ENCODE measurements at places on chromosomes 6 and 20.

DNA sequence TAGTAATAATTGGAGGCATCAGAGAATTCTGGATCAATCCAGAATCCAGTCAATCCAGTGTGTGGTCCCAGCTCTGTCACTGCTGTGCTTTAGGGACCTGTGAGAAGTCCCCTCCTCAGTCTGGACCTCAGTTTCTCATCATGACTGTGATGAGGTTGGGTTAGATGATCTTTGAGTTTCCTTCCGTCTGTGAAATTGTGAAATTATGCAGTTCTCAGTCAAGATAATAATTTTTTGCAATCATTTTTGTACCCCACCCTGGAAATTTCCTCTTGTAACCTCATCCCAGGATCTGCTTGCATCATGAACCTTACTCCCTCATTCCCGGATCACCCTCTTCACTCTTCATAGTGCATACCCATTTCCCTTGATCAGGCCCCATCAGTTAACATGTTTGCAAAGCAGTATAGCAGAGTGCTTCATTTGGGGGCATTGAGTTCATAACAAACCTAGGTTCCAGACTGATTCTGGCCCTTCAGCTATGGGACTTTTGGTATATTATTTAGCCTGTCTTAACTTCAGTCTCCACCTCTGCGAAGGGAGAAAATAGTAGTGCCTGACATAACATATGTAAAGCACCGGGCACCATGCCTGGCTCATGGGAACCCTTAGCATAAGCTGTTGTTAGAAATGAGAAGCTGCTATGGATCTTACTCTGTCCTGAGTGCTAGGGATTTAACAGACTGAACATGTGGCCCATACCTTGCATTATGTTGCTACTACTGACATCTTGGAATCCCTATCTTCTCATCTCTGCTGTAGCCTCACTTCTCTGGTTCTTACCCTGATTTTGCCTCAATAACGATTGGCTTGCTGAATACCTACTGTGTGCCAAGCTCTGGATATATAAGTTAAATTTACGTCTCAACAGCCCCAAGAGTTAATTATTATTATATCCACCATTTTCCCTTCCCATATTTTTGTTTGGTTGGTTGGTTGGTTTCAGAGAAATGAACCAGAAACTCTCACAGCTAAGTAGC lies 1.3 kb downstream of the ZNF76 start:
- DNase-seq = no peak
- peak overlapping the region; percentile 94 for H3K4me3 ChIP-seq
- H3K27me3 ChIP-seq = no peaks in the 10 kb centered on the region
- no peaks in the 10 kb centered on the region for H3K36me3 ChIP-seq

DNA sequence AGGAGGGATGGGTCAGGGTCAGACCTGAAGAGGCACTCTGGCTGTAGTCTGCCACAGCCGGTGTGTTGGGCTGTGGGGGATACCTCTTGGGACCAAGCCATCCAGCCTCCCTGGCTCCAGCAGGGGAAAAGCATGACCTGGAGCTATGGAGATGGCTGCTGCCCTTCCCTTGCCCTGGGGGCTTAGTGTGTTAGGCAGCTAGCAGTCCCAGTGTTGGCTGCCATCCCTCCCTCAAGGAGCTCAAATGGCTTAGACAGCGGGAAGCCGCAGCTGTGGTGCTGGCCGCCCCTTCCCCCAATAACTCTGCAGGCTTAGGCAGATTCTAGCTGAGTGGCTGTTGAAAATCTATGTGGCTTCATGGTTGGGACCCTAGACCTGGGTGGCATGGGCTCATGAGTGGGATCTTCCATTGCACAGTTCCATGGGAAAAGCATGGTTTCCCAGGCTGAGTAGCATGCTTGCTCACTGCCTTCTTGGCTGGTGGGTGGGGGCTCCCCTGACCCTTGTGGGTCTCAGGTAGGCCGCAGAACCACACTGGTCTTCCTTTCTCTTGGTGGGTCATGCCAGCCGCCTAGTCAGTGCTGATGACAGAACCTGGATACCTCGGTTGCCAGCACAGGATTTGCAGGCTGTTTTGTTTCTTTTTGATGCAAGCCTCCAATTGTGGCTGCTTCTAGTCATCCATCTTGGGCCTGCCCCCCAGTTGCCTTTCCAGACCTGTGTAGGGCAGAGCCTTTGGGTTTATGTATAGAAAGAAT lies 69.0 kb upstream of the AHI1 start:
- peaks cover 8% of the 10 kb centered on the region for H3K36me3 ChIP-seq
- H3K27ac ChIP-seq = peak overlapping the region; percentile 15
- H3K4me1 ChIP-seq = peaks cover 36% of the 10 kb centered on the region
- H3K4me3 ChIP-seq = no peak overlapping the region

DNA sequence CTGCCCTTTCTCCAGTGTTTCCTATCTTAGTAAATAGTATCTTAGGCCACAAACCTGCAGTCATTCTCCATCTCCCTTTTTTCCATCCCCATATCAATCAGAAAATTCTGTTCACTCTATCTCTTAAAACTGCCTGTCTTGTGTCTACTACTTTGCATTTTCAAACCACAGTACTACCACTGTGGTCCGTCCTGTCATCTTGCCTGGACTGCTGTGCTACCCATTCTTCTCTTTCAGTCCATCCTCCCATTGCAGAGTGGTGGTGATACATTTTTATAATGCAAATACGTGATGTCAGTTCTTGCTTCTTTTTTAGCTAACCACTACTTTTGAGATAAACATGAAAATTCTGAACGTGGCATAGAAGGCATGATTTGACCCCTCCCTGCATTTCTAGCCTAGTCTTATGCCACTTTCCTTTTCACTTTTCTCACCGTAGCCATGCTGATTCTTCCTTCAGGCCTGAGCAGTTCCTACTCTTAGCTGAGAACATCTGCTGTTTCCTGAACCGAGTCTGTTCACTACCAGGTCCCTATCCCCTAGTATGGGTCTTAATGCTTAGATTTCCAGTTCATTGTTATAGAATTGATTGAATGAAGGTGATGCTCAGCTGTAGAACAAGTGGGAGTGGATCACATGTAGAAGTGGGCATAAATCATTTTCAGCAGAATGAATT lies 13.8 kb downstream of the TBPL1 start:
- no peak for DNase-seq
- H3K36me3 ChIP-seq = peaks cover 3% of the 10 kb centered on the region
- no peak overlapping the region for H3K4me3 ChIP-seq
- peaks cover 57% of the 10 kb centered on the region for H3K4me1 ChIP-seq
- no peak overlapping the region for H3K27ac ChIP-seq

DNA sequence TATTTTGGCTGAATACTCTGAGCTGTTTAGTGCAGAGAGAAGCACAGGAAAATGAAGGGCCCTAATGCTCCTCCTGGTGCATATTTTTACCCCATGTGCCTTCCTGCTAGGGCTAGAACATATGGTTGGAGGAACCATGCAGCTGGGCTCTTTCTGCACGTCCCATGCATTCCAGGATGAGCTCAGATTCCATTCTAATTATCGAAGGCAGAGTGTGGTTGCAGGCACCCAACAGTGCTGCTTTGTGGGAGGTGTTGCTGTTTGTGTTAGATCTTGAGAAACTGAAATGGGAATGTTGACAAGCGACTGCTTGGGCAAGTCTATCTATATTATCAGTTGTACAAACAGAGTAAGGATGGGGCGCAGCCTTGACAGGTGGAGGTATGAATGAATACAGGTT lies 419.5 kb downstream of the DHX35 start:
- no peak for DNase-seq
- H3K4me1 ChIP-seq = no peaks in the 10 kb centered on the region
- no peaks in the 10 kb centered on the region for H3K27me3 ChIP-seq
- no peak overlapping the region for H3K27ac ChIP-seq
- H3K4me3 ChIP-seq = no peak overlapping the region
- no peaks in the 10 kb centered on the region for H3K36me3 ChIP-seq

GRCh38 chr6:38164671-38165108 lies 345.2 kb downstream of the ZFAND3 start:
- peaks cover 2% of the 10 kb centered on the region for H3K4me1 ChIP-seq
- H3K4me3 ChIP-seq = no peak overlapping the region
- no peak overlapping the region for H3K27ac ChIP-seq
- peaks cover 5% of the 10 kb centered on the region for H3K36me3 ChIP-seq
- DNase-seq = no peak

- peaks cover 34% of the 10 kb centered on the region for H3K27me3 ChIP-seq
- peaks cover 40% of the 10 kb centered on the region for H3K4me1 ChIP-seq
- no peak for DNase-seq
- no peak overlapping the region for H3K4me3 ChIP-seq
- no peak overlapping the region for H3K27ac ChIP-seq
- H3K36me3 ChIP-seq = no peaks in the 10 kb centered on the region
These were observed 6.8 kb upstream of the IL17F start for GRCh38 chr6:52251113-52251512.

- no peak overlapping the region for H3K27ac ChIP-seq
- no peak for DNase-seq
- H3K27me3 ChIP-seq = no peaks in the 10 kb centered on the region
- H3K36me3 ChIP-seq = peaks cover 2% of the 10 kb centered on the region
- H3K4me3 ChIP-seq = no peak overlapping the region
These were observed 156.4 kb downstream of the OR2B2 start for GRCh38 chr6:27755768-27756167.

DNA sequence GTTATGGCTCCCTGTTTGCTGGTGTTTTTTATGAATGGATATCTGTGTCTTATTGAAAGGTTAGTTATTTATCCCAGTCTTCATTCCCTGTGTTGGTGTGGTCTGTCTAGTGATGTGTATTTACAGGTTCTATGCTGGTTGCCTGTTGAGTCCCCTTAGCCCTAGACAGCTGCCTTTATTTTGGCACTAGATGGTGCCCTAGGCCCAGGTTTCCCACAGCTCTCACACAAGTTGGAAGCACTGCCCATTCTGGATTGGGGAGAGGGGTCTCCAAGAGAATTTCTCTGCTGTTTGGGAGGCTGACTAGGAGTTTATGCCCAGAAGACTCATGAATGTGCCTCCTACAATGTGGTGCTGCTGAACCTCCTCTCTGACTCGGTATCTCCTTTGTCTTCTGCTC lies 12.4 kb downstream of the GRM1 start:
- H3K27ac ChIP-seq = no peak overlapping the region
- no peak for DNase-seq
- H3K4me3 ChIP-seq = no peak overlapping the region
- H3K36me3 ChIP-seq = no peaks in the 10 kb centered on the region

GRCh38 chr6:26383624-26384417 lies 913 bp downstream of the BTN2A2 start:
- DNase-seq = peak; percentile 30
- peaks cover 17% of the 10 kb centered on the region for H3K4me1 ChIP-seq
- no peaks in the 10 kb centered on the region for H3K27me3 ChIP-seq
- H3K27ac ChIP-seq = peak overlapping the region; percentile 99
- peak overlapping the region; percentile 94 for H3K4me3 ChIP-seq
- peaks cover 14% of the 10 kb centered on the region for H3K36me3 ChIP-seq

DNA sequence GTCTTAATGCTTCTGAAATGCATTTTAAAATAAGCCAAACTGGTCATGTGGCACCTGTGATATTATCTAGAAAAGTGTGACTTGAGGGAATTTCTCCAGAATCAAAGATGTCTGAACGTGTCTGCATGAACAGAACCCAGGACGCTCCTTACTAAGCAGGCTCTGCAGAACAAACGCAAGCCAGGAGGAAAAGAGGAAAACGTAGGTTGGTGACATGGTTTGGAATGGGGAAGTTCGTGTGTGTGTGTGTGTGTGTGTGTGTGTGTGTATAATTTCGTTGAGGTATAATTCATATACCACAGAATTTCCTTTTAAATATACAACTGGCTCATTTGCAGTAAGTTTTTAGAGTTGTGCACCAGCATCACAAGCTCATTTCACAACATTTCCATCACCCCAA lies 200.5 kb upstream of the FOXQ1 start:
- no peaks in the 10 kb centered on the region for H3K36me3 ChIP-seq
- DNase-seq = no peak
- no peak overlapping the region for H3K4me3 ChIP-seq
- peaks cover 6% of the 10 kb centered on the region for H3K27me3 ChIP-seq
- no peak overlapping the region for H3K27ac ChIP-seq
- H3K4me1 ChIP-seq = no peaks in the 10 kb centered on the region

- H3K4me1 ChIP-seq = no peaks in the 10 kb centered on the region
- H3K27me3 ChIP-seq = no peaks in the 10 kb centered on the region
- no peaks in the 10 kb centered on the region for H3K36me3 ChIP-seq
These were observed 175.1 kb downstream of the COL19A1 start for GRCh38 chr6:70041411-70041810.

GRCh38 chr20:63056236-63057170 lies 49.7 kb upstream of the BHLHE23 start:
- no peaks in the 10 kb centered on the region for H3K36me3 ChIP-seq
- peaks cover 8% of the 10 kb centered on the region for H3K27me3 ChIP-seq
- H3K4me1 ChIP-seq = no peaks in the 10 kb centered on the region
- no peak overlapping the region for H3K27ac ChIP-seq
- H3K4me3 ChIP-seq = no peak overlapping the region
- peak; percentile 60 for DNase-seq

DNA sequence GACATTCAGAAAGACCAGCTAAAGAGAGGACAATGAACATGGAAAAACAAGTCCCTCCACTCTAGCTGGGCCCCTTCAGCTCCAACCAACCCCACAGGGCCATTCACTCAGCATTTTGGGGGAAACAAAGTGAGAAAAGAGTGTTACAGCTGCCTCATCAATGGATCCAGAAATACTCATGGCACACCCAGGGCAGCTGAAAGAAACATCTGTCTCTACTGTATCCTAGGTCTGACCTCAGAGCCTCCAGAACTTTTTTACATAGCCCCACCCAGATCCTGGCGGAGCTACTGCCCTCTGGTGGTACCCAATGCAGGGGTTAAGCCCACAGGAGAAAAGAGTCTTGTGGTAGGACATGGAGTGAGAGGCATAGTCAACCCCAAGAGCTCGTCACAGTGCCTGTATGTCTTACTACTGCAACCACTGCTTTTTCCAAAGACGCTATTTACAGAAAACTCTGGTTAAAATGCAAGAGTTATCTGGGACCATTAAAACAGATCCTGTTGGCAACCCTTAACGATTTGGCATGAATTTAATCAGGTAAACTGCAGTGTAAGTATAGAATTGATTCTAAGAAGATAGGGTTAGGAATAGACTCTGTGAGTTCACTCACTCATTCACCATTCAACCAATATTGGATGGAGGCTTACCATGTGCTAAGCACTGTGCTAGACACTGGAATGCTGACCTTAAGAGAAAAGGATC lies 37.4 kb upstream of the FAM83C start:
- H3K27ac ChIP-seq = no peak overlapping the region
- peaks cover 45% of the 10 kb centered on the region for H3K4me1 ChIP-seq
- no peak overlapping the region for H3K4me3 ChIP-seq
- no peaks in the 10 kb centered on the region for H3K27me3 ChIP-seq
- peak; percentile 80 for DNase-seq

GRCh38 chr6:137106183-137106582 lies 61.4 kb upstream of the IL20RA start:
- no peak overlapping the region for H3K27ac ChIP-seq
- H3K36me3 ChIP-seq = no peaks in the 10 kb centered on the region
- no peaks in the 10 kb centered on the region for H3K27me3 ChIP-seq
- no peak overlapping the region for H3K4me3 ChIP-seq
- peaks cover 15% of the 10 kb centered on the region for H3K4me1 ChIP-seq

- no peak overlapping the region for H3K4me3 ChIP-seq
- H3K4me1 ChIP-seq = peaks cover 10% of the 10 kb centered on the region
- H3K27me3 ChIP-seq = peaks cover 3% of the 10 kb centered on the region
- H3K36me3 ChIP-seq = no peaks in the 10 kb centered on the region
- DNase-seq = no peak
- H3K27ac ChIP-seq = no peak overlapping the region
These were observed 149.8 kb downstream of the SH3BGRL2 start for GRCh38 chr6:79780881-79781280.

All from activated CD8-positive, alpha-beta T cell treated with anti-CD3 and anti-CD28 coated beads for 36 hours (primary cell).